Vagina (tissue), 2 donors: ENCODE measurements at places on chromosomes 12 and 14.

DNA sequence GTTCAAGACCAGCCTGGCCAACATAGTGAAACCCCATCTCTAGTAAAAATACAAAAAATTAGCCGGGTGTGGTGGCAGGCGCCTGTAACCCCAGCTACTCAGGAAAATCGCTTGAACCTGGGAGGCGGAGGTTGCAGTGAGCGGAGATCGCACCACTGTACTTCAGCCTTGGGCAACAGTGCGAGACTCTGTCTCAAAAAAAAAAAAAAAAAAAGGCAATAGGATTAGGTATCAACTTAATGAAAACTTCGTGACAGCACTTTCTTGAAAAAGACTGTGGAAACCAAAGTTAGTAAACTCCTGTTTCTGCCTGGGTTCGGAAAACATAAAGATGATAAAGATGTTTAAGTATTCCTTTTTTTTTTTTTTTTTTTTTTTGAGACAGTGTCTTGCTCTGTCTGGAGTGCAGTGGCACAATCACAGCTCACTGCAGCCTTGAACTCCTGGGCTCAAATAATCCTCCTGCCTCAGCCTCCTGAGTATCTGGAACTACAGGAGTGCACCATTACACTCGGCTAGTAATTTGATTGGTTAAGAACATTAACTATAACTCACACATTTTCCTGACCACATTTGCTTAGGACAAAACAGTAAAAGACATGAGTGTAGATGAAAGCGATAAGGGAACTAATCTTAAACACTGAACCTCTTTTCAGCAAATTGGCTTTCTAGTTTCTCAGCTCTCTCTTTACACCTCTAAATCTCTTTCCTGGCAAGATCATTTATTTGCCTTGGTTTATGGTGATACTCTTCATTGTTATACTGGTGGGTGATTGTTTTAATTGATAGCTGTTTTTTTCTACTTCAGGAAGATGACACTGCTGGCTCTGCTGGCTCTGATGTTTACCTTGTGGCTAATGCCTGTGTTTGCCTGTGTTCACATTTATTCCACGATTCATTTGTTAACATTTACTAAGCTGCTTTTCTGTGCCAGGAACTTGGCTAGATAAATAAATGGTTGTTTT lies 15.8 kb downstream of the HIF1A start:
- DNase-seq: no peak

DNA sequence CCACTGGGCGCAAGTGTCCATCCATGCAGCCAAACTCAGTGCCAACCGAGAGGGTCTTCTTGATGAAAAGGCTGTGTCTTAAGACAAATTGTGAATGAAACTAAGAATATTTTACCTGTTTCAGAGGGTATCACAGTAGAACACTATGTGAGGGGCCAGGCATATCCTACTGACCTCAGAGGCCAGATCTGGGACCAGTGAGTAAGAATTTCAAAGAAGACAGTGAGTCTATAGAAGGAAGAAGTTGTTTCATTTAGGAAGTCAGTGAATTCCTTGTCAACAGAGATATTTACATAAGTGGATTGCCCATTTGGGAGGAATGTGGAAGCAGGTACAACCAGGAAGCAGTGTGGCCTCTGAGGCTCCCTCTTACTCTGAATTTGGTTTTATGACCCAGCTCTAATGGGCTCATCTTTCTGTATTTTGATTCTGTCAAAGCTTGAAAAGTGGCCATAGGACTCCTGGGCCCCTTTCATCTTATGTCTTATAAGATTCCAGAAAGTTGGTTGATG lies 137.4 kb downstream of the ZNF664 start:
- DNase-seq: no peak

DNA sequence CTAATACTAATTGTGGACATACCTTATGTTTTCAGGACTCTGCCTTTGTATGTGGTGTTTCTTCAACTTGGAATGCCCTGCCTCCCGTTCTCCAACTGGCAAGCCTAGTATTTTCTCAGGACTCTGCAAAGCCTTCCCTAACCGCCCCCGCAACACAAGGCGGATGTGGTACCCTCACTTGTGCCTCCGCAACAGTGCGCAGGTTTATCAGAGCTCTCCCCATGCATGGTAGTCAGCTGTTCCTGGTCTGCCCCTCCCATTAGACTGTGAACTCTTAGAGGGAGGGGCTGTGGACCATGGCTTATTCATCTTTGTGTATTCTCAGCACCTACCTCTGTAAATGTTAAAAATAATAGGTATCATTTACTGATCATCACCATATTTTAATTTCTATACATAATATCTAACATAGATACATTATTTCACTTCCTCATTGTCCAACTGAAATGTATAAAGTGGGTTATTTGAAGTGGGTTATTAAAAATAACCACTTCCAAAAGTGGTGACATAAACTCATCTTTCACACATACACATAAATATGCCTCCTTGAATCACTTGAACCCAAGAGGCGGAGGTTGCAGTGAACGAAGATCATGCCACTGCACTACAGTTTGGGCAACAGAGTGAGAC lies 9.0 kb downstream of the LPAR5 start:
- DNase-seq: no peak

- DNase-seq: no peak
Observed at GRCh38 chr12:107131832-107132616, 38.7 kb upstream of the CRY1 start.

GRCh38 chr14:106872611-106873446 lies 1346.4 kb downstream of the TMEM121 start:
- DNase-seq: no peak

- no peak for DNase-seq
Observed at GRCh38 chr12:51009056-51009440, 17.1 kb downstream of the SLC11A2 start.

DNA sequence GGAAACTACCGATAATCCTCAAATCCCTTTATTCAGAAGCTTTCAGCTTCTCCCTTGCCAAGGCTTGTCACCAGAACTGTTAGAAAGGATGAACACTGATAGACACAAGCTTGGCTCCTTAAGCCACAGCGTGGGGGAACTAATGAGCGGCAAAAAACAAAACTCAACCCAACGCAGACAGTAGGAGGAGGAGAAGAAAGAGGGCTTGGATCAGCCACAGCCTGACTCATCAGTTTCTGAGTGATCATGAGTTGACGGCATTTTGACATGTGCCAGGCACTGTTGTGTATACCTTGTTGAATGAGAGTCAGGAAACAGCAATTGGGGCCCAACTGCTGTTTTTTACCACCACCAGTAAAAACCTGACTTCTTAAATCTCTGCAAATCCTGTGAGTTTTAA lies 23.7 kb downstream of the PLXNC1 start:
- DNase-seq: no peak

DNA sequence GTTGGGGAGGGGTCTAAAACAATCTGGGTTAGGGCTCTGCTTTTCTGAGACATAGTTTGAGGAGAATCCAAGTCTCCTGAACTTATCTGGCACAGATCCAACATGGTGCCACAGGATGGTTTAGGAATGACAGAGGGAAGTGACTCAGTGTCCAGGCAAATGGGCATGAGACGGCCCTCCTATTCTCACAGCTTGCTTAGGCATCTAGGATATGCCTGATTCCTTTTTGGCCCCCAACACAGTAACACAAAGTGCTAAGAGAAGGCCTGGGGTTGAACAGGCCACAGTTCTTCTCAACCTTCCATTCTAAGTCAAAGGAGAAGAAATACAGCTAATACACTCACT lies 117.7 kb downstream of the ZFP36L1 start:
- no peak for DNase-seq

DNA sequence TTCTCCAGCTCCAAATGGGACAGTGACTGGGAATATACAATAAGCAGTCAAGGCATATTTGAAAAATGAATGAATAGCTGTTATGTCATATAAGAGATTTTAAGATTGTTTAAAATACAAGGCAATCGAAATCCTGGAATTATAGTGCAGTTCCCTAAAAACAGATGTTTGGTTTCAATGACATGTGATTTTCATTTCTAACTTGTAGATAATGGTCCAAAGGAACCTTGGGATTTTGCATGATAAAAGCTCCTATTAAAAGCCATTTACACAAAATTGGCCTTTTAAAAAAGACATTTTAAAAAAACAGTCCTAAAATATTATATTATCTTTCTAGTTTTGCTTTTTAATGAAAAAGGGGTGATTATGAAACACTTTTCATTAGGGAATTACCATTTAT lies 905.1 kb downstream of the GALC start:
- no peak for DNase-seq

DNA sequence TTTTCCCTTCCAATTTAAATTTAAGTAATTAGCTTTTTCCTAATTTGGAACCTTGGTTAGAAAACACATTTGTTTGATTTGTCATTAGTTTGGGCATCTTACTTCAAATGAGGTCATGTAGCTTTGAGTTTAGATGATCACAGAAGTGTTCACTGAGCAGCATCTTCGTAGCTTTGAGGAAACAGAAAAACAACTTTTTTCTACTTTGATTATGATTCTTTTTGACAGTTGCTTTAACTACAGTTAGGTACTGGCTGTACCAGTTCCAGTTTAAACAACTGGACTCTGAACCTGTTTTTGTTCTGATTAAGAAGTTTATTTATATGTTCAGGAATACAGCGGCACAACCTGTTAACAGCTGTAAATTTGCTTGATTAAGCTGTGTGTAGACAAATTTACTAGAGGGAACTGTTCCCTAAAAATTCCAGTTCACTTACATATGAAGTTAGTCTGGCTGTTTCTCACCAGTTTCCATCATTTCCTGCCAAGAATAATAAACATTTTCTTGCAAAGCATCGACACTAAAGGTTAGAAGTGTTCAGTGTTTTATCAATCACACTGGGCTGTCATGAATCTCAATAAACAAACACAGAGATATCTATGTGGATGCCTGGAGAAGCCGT lies 191.9 kb downstream of the RAD51B start:
- DNase-seq: no peak

DNA sequence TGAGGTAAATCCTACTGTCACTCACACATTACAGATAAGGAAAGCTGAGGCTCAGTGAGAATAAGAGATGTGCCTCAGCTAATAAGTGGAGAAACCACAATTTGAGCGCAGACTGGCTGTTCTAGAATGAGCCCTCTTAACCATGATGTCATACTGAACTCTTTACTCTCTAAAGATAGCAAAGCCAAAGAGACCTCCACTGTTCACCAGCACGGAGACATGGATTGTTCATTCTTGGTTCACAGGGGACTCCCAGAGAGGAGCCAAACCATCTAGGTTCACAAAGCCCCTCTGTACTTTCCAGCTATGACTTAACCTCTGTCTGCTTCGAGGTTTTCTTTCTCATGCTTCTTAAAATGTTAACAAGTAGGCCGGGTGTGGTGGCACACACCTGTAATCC lies 32.7 kb upstream of the YARS2 start:
- no peak for DNase-seq

DNA sequence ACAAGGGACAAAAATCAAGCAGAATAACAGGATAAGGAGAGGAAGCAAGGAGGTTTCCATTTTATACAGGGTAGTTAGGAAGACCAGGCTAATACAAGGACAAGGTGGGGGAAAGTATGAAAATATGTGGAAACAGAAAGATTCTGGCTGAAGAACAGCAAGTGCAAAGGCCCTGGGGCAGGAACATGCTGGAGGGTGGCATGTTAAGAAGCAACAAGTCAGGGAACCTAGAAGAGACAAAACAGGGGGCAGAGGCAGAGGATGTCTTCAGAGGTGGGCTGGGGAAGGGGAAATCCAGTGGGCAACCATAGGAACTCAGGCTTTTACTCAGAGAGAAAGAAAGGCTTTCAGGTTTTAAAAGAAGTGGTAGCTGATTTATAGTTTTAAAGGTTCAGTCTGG lies 54.8 kb downstream of the NT5DC3 start:
- DNase-seq: no peak

- DNase-seq: no peak
Observed at GRCh38 chr14:38755036-38755435, 348.0 kb downstream of the SEC23A start.

DNA sequence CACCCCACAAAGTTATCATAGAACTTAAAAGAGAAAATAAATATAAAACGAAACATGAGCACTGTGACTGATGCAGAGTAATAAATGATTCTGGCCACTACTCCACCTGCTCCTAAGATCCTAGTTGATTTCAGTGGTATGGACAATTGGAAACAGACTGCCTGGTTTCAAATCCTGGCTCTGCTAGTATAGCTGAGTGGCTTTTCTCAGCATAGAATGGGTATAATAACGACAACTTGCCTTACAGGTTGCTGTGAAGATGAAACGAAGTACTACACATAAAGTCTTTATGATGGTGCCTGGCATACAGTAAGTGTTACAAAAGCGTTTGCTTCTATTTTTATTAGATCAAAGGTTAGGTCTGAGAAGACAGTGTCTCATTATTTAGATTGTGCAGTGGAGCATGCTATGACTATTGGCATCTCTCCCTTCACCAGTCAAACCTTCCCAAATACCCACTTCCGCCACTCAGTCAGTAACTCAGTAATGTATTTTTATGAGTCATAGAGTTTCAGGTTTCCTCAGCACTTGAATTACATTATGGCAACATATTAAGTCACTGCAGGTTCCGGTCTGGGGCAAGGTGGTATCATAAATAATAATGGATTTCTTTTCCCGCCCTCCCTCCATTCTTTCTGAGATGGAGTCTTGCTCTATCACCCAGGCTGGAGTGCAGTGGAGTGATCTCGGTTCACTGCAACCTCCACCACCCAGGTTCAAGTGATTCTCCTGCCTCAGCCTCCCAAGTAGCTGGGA lies 29.7 kb upstream of the NR2C1 start:
- no peak for DNase-seq

DNA sequence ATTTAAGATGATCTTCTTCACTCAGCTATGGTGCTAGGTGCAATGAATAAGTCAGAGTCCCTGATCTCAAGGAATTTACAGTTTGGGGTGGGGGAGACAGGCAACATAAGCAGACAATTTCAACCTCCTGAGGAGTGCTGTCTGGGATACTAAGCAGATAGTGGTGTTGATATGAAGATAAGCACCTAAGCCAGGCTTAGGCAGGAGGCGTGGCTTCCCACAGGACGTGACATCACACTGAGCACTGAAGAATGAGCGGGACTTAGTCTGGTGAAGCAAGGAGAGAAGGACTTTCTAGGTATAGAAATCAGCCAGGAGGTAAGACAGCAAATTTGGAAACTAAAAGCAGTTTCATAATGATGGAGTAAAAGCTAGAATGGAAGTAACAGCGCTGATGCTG lies 6.8 kb downstream of the PRPH start:
- no peak for DNase-seq

DNA sequence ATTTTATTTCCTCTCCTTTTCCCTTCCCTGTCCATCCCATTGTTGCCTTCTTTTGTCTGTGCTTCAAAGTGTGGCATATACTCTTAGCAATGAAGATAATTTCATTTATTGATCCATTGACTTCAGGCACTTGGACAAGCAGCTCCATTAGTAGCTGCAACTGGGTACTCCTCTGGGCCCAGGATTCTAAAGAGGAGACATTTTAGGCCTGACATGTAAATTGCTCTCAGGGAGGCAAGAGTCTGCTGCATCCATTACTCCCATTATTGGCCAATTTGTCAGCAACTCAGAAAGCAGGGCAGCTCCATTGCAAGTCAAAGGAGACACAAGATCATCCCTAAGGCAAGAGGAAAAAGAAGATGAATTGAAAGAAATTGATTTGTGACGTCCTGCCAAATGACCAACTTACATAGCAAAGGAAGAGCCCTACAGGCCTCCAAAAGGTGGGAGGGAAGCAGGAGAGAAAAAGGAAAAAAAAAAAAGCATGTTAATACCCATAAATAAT lies 1094.1 kb upstream of the FLRT2 start:
- no peak for DNase-seq

- no peak for DNase-seq
Observed at GRCh38 chr14:50089208-50089607, 27.2 kb downstream of the VCPKMT start.

- peak; percentile 84 for DNase-seq
Observed at GRCh38 chr12:49974677-49975317, 2.0 kb downstream of the AQP6 start.

GRCh38 chr14:47273939-47274338 lies 401.5 kb downstream of the MDGA2 start:
- no peak for DNase-seq

- DNase-seq: no peak
Observed at GRCh38 chr14:102675396-102675795, 82.9 kb downstream of the RCOR1 start.
